ENCODE measurements at places on chromosomes 2 and 18.

DNA sequence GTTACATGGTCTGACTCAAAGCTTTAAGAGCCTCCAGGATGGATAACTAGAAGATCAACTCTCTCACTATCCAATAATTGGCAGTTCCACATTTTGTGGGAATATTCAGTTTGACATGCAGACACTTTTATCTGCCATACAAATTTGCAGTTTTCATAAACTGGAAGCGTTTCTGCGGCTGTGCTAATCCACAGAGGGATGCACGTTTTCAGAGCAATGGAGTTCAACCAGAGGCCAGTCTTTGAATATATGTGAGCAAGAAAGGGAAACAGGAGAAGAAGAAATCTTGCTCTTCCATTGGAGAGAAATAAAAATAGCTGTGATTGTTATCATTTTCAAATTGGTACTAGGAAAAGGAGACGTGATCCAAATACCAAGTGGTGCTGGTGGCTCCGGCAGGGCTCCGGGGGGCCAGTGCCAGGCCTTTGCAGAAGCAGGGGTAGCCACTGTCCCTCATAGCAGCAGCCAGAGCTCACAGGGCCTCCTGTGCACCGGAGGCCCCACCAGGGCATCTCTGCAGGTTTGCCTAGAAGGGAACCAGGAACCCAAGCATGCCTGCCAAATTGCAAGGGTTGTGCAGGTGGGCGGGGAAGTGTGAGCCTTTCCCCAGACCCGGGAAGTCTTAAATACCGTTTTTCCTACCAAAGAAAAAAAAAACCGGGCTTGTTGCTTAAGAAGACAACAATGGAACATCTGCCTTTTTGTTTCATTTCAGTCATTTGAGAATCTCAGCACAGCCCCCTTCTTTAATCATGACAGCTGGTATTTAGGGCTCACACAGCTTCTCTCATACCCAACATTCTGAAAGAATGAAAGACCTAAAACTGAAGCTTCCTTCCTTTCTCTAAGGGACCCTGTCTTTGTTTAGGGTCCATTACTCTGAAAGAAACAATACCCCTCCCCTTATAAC, 791.1 kb upstream of the SOX11 start:
- H3K36me3 ChIP-seq, result no peaks in the 10 kb centered on the region
- H3K27me3 ChIP-seq, result no peaks in the 10 kb centered on the region

GRCh38 chr2:110674620-110675555, 3.0 kb downstream of the BUB1 start:
- H3K27ac ChIP-seq, result no peak overlapping the region
- H3K4me3 ChIP-seq, result no peak overlapping the region
- H3K36me3 ChIP-seq, result peaks cover 13% of the 10 kb centered on the region

DNA sequence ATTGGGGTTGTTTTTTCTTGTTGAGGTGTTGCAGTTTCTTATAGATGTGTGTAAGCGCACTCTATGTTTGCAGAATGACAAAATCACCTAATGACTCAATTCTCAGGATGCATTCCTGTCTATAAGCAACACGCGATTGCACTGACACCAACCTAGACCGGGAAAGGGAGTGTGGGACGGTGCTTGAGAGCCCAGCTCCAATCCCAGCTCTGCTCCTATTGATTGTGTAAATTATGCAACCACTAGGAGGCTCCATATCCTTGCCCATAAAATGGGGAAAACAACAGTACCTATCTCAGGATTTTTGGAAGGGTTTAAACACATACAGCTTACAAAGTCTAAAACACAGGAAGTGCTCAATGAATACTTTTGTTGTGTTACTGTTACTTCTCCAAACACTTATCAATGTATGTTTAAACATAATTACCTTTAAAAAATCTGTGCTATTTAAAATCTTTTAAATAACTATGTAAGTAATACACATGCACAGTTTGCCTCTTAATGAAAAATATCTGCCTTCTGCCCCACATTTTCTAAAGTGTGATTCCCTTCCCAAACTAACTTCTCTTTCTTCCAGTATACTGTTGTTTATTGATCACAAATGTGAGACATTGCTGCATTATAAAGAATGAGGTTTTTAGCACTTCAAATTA, 132.5 kb downstream of the SPHKAP start:
- H3K4me3 ChIP-seq, result no peak overlapping the region
- no peak overlapping the region for H3K27ac ChIP-seq
- no peaks in the 10 kb centered on the region for H3K4me1 ChIP-seq
- H3K36me3 ChIP-seq, result no peaks in the 10 kb centered on the region

GRCh38 chr2:132670496-132671150, 618 bp upstream of the LYPD1 start:
- no peak for DNase-seq
- no peaks in the 10 kb centered on the region for H3K36me3 ChIP-seq
- peaks cover 14% of the 10 kb centered on the region for H3K27me3 ChIP-seq
- H3K27ac ChIP-seq, result no peak overlapping the region

DNA sequence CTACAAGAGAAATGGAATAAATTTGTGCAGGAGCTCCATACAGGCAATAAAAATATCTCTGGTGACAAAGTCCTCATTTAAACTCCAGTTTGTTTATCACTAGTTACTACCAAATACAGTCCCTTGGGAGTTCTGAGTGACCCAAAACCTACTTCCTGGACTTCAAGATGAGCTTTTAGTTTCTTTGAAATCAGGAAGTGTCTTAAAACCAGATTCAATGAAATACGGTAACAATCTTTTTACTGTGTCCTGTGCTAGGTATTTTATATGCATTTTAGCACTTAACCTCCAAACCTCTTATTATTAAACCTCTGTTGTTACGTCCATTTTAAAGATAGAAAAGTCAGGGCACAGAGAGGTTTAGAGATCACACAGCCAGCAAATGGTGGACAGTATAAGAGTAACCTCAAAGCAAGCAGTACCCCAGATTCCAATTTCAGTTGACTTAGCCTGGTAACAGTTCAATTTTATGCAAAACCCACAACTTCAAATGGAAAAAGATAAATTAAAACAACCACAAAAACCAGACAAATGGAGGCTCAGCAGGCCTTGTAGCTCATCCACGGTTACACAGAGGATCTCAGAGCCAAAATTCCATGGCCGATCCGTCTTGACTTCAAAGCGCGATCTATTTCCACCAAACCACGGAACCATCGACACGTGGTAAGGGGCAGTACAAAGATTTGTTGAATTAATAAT, 1.3 kb upstream of the KCMF1 start:
- H3K27ac ChIP-seq, result no peak overlapping the region
- H3K27me3 ChIP-seq, result no peaks in the 10 kb centered on the region
- H3K4me1 ChIP-seq, result no peaks in the 10 kb centered on the region
- no peaks in the 10 kb centered on the region for H3K36me3 ChIP-seq
- peak overlapping the region; percentile 97 for H3K4me3 ChIP-seq

- DNase-seq, result no peak
- H3K36me3 ChIP-seq, result no peaks in the 10 kb centered on the region
- H3K4me3 ChIP-seq, result no peak overlapping the region
- no peaks in the 10 kb centered on the region for H3K27me3 ChIP-seq
- H3K27ac ChIP-seq, result no peak overlapping the region
Measured at GRCh38 chr2:88538362-88538917, 85.9 kb upstream of the FOXI3 start.

DNA sequence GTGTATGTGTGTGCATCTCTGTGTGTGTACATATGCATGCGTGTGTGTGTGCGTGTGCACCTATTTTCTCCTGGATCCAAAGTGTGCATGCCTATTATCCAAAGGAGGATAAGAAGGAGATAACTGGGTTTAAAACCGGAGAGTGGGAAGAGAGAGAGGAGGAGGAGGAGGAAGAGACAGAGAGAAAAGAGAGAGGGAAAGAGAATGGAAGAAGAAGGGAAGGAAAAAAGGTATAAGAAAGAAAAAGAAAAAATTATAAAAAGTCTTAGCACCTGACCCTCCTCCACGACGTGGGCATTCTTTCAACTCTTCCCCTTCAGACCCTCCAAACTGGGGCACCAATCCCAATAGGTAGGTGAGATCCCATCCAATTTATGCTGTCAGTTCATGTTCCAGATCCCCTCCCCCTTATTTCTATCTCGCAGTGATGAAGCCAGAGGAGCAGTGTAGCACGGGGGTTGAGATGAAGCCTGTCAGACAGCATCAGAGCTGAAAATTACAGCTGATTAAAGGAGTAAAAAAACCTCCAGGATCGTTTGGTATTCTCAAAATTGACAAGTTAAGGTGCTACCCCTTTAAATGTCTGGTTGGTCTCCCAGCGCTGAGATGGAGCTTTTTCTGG, 386.7 kb upstream of the ATP5MC3 start:
- no peak overlapping the region for H3K27ac ChIP-seq
- H3K4me3 ChIP-seq, result no peak overlapping the region
- H3K27me3 ChIP-seq, result no peaks in the 10 kb centered on the region
- no peak for DNase-seq
- no peaks in the 10 kb centered on the region for H3K36me3 ChIP-seq
- no peaks in the 10 kb centered on the region for H3K4me1 ChIP-seq

GRCh38 chr2:119684518-119684917, 5.5 kb downstream of the TMEM177 start:
- DNase-seq, result no peak
- H3K4me3 ChIP-seq, result no peak overlapping the region
- peaks cover 2% of the 10 kb centered on the region for H3K4me1 ChIP-seq

GRCh38 chr2:226730481-226730880, 69.1 kb downstream of the IRS1 start:
- H3K27ac ChIP-seq, result no peak overlapping the region
- no peak overlapping the region for H3K4me3 ChIP-seq
- H3K36me3 ChIP-seq, result no peaks in the 10 kb centered on the region
- H3K4me1 ChIP-seq, result no peaks in the 10 kb centered on the region

- no peak for DNase-seq
- no peak overlapping the region for H3K4me3 ChIP-seq
- peaks cover 1% of the 10 kb centered on the region for H3K4me1 ChIP-seq
- no peaks in the 10 kb centered on the region for H3K36me3 ChIP-seq
- H3K27me3 ChIP-seq, result no peaks in the 10 kb centered on the region
- no peak overlapping the region for H3K27ac ChIP-seq
Measured at GRCh38 chr2:64283006-64283570, 138.9 kb upstream of the PELI1 start.

GRCh38 chr2:165920748-165921147, 32.8 kb downstream of the TTC21B start:
- H3K4me3 ChIP-seq, result no peak overlapping the region
- H3K27me3 ChIP-seq, result no peaks in the 10 kb centered on the region
- no peaks in the 10 kb centered on the region for H3K36me3 ChIP-seq
- H3K4me1 ChIP-seq, result no peaks in the 10 kb centered on the region

DNA sequence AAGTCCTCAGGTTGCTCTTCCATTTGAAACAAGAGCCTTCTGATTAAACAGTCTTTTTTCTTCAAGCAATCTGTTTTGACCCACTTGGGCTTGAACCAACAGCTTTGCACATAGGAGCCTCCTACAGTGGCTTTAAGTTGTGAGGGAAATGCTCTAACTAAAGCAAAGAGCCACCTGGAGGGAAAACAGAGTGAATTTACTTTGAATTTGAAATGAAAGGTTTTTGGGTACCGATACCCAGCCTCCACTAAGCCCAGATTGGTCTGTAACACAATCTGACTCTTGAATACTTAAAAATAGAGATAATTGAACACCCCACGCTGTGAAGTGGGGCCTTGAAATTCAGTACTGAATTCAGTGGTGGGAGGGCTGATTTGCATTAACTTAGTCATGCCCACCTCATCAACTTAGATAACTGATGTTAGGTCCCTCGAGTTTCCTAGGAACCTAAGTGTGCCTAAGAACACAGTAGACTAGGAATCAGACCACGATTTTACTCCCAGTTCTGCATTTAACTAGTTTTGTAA, 56.3 kb upstream of the ACVR1C start:
- peak; percentile 11 for DNase-seq
- H3K27me3 ChIP-seq, result peaks cover 33% of the 10 kb centered on the region
- no peaks in the 10 kb centered on the region for H3K36me3 ChIP-seq
- no peak overlapping the region for H3K4me3 ChIP-seq

- H3K4me1 ChIP-seq, result no peaks in the 10 kb centered on the region
- no peaks in the 10 kb centered on the region for H3K36me3 ChIP-seq
- no peaks in the 10 kb centered on the region for H3K27me3 ChIP-seq
Measured at GRCh38 chr18:61248589-61248988, 84.6 kb upstream of the CDH20 start.

DNA sequence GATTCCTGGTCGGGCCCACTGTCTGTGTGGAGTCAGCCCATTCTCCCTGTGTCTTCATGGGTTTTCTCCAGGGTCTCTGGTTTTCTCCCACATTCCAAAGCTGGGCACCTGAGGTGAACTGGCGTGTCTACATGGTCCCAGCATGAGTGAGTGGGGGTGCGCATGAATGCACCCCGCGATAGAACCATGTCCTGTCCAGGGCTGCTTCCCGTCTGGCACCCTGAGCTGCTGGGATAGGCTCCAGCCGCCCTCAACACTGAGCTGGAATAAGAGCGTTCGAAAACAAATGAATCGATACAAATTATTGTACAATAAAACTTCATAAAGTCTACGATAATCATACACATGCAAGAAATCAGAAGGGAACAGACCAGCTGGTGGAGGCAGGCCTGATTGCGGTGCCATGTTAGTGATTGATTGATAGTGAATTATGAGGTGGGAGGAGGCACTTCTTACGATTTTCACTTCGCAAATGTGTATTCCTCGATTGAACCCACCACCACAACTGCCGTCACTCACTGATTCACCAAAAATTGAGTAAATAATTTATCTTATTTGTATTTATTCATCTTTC, 186.6 kb downstream of the MGAT5 start:
- no peaks in the 10 kb centered on the region for H3K27me3 ChIP-seq
- no peak overlapping the region for H3K4me3 ChIP-seq
- DNase-seq, result no peak
- no peak overlapping the region for H3K27ac ChIP-seq

DNA sequence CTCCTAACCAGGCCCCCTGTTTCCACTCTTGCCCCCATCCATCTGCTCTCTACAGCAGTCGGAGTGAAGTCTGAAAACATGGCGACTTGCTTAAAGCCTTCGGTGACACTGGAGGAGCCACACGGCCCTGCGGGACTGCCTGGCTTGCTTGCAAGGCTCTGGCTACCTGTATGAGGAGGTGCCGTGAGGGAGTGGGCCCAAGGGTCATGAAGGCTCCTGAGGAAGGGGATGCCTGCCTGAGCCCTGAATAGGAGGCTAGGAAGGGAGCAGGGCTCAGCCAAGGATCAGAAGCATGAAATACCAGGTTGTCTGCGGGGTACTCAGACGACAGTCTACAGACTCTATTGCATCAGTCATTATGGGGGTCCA, 75.4 kb downstream of the EMX1 start:
- H3K27ac ChIP-seq, result no peak overlapping the region
- no peak overlapping the region for H3K4me3 ChIP-seq
- no peaks in the 10 kb centered on the region for H3K27me3 ChIP-seq
- DNase-seq, result no peak

GRCh38 chr18:49631146-49631866, 69.4 kb downstream of the LIPG start:
- H3K27ac ChIP-seq, result no peak overlapping the region
- no peaks in the 10 kb centered on the region for H3K36me3 ChIP-seq
- H3K27me3 ChIP-seq, result no peaks in the 10 kb centered on the region
- H3K4me1 ChIP-seq, result 0 out of 2 replicates have a peak, but pooled peaks cover 1% of the 10 kb centered on the region
- H3K4me3 ChIP-seq, result no peak overlapping the region
- no peak for DNase-seq

- H3K4me1 ChIP-seq, result no peaks in the 10 kb centered on the region
- no peak overlapping the region for H3K27ac ChIP-seq
- no peak overlapping the region for H3K4me3 ChIP-seq
- no peak for DNase-seq
- H3K36me3 ChIP-seq, result no peaks in the 10 kb centered on the region
Measured at GRCh38 chr2:239278361-239278760, 122.5 kb downstream of the HDAC4 start.

GRCh38 chr2:41950666-41950960, 97.2 kb upstream of the PKDCC start:
- no peak overlapping the region for H3K4me3 ChIP-seq
- peaks cover 15% of the 10 kb centered on the region for H3K4me1 ChIP-seq
- no peak for DNase-seq
- no peaks in the 10 kb centered on the region for H3K36me3 ChIP-seq

Data from iPS DF 6.9 (cell line).